ENCODE measurements at places on chromosomes 7 and 10.

DNA sequence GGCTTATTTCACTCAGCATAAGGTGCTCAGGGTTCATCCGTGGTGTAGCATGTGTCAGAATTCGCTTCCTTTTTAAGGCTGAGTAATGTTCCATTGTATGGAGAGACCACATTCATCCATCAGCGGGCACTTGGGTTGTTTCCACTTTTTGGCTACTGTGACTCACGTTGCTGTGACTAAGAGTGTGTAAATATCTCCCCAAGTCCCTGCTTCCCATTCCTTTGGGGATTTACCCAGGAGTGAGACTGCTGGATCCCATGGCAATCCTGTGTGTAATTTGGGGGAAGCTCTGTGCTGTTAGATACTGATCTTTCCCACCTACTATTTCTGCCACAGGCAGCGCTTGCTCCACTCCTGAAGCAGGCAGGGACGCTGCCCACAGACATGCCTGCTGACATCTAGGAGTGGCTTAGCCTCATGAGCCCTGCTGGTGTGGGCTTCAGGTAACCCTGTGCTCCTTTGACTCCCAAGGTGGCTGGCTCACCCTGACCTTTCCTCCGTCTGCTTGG lies 346.0 kb downstream of the FRMD4A start:
- DNase-seq, result no peak

DNA sequence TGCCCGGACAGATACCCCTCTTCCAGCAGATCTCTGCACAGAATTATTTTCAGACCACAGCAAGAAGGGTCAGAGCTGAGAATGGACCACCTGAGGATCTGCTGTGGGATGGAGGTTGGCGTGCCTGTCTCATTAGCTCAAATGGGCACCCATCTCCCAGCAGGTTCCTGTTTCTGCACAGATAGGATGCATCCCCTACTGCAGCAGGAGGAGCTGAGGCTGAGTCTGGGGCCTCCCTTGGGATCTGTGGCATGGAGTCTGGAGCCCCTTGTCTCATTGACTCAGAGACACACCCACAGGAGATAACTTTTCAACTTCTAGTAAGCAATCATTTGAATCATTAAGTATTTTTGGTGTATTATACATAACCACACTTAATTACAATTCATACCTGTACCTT lies 212.7 kb downstream of the ADK start:
- no peak for DNase-seq

GRCh38 chr7:80611353-80611752 lies 27.1 kb upstream of the CD36 start:
- no peak for DNase-seq

DNA sequence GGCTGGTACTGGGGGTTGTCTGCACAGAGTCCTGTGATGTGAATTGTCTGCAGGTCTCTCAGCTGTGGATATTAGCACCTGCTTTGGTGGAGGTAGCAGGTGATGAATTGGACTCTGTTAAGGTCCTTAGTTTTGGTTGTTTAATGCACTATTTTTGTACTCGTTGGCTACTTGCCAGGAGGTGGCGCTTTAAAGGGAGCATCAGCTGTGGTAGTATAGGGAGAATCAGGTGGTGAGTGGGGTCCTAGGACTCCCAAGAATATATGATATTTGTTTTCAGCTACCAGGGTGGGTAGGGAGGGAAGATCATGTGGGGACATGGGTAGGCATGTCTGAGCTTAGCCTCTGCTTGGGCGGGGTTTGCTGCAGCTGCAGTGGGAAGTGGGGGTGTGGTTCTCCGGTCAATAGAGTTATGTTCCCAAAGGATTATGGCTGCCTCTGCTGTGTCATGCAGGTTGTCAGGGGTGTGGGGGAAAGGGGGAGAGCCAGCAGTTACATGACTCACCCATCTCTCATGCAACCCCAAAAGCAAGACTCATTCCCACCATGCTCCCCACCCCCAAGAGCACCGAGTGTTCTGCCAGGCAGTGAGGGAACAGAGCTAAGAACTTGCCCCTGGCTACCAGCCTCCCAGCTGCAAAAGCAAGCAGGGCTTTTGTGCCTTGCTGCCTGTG lies 53.7 kb upstream of the ZNF273 start:
- DNase-seq, result no peak

DNA sequence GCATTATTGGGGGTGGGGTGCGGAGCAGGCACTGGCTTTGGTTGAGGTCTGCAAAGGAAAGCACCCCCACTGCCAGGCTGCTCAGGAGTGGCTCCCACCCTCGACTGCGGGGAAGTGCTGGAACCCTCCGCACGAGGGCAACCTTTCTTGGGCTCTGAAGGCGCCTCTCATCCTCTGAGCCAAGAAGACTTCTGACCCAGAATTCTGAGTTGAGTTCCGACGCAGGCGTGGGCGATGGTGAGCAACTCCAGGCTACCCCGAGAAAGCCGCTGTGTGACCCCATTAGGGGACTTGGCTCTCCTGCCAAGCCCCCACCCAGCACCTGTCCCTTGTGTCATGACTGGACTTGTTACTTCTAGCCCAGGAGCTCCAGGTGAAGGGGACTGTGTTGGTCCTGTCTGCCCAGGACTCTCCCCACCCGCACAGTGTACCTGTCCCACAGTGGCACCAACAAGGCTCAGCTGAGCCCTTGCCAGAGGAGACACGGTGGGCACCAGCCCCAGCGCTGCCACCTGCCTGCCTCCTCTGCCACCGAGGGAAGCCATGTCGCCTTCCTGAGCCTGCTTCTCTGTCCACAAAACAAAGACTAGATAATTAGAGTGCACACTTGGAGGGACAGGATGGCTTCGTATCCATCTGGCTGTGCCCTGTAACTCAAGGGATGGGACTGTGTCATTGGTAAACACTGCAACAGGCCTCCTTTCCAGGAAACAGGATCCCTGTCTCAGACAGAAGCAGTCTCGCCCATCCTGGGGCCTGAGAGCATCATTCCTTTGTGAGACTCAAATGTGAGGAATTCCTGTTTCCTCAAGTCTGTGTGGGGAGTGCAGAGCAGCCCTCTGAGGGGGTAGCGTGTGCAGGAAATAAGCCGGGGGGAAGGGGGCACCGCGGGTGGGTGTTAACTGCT lies 128.8 kb downstream of the LHPP start:
- DNase-seq, result no peak

GRCh38 chr10:70563230-70563629 lies 39.3 kb downstream of the PRF1 start:
- DNase-seq, result no peak

DNA sequence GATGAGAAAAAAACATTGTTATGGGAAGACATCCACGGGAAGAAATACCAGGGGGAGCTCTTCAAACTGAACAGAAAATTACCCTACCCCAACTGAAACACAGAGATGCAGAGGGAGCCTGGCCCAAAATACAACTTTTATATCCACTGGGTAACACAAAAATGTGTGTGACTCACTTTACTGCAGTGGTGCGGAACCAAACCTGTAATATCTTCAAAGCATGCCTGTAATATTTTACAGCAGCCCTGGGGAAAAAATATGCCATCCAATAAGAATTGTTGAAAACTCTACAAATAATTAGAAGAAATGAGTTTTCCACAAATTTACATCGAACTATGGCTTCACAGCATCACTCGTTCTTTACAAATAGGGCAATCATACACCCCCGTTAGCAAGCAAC lies 49.8 kb upstream of the SRRM3 start:
- DNase-seq, result no peak

DNA sequence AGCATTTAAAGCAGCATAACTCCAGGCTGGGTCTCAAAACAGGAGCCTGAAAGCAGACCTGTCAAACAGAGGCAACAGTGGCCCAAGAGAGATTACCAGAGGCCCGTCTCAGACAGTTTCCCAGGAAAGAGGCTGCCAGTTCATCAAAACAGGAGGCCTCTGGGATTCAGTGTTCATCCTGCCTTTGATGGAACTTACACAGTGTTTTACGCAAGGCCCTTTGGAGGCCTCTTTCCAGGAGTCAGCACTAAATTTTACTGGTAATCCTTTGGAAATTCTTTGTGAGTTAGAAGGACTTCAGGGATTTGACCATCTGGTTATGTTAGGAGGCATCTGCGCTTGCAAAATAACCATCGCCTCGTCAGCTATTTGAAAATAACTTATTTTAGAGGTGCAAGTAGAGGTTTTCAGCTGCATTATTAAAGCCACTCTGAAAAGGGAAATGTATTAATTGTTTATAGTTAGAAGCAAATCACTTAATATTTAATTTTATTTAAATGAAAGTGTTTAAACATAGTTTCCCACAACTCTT lies 501.2 kb upstream of the COBL start:
- DNase-seq, result no peak

- no peak for DNase-seq
These were observed 287.4 kb downstream of the EXOC4 start for GRCh38 chr7:133540096-133540860.

- DNase-seq, result no peak
These were observed 24.2 kb upstream of the RASSF4 start for GRCh38 chr10:44935201-44935965.

DNA sequence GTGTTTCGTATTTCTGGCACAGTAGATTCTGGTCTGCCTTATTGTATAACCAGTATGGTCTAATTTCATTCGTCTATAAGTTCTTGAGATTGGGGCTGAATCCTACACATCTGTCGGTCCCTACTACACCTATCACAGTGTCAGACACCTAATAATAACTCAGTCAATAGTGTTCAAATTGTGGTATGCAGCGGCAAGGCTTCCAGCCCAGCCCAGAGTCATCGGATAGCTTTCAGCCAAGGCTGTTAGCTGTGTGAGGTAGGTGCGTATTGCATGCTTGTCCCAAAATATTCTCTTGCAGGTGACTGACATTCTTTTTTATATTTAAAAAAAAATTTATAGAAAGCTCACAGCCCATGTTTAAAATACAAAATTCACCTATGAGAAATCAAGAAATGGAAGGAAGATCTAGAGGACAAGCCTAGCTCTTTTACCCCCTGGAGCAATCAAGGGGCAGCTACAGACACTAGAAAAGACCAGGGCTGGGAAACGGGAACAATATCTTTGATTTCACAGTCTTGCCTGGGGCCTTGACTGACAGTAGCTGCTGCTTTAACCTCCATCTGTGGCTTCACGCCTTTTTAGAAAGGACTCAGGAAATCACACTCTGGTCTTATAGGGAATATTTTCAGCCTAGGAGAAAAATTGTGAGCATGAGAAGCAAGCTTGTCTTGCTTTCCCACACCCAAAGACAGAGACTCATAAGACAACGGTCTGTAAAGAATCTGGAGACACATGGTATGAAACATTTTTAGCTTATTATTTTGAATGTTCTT lies 9.5 kb upstream of the ASB4 start:
- no peak for DNase-seq

DNA sequence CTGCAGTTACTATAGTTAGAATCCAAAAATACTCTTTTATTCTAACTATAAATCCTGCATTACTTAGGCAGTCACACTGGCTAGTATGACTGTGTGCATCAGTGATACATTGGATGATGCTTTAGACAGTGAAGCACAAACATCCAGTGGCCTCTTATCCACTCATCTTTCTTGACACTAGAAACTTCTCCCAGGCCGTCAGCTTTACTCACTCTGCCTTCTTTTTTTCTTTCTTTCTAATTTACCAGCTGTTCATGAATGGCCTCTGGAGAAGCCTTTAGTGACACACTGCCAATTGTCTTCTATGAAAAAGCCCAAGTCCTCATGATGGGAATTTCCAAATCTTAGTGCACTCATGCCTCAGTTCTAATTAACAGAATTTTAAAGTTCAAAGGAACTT lies 26.2 kb upstream of the C10orf90 start:
- DNase-seq, result no peak

DNA sequence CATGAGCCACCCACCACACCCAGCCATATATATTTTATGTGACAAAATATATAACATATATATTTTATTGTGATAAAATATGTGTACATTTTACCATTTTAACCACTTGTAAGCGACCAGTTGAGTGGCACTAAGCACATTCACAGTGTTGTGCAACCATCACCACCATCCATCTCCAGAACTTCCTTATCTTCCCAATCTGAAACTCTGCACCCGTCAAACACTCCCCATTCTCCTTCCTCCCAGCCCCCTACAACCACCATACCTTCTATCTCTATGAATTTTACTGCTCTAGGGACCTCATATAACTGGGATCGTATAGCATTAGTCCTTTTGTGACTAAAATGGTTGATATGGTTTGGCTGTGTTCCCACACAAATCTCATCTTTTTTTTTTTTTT lies 20.8 kb upstream of the CYTH3 start:
- no peak for DNase-seq

GRCh38 chr7:90931986-90932916 lies 332.0 kb upstream of the FZD1 start:
- no peak for DNase-seq

DNA sequence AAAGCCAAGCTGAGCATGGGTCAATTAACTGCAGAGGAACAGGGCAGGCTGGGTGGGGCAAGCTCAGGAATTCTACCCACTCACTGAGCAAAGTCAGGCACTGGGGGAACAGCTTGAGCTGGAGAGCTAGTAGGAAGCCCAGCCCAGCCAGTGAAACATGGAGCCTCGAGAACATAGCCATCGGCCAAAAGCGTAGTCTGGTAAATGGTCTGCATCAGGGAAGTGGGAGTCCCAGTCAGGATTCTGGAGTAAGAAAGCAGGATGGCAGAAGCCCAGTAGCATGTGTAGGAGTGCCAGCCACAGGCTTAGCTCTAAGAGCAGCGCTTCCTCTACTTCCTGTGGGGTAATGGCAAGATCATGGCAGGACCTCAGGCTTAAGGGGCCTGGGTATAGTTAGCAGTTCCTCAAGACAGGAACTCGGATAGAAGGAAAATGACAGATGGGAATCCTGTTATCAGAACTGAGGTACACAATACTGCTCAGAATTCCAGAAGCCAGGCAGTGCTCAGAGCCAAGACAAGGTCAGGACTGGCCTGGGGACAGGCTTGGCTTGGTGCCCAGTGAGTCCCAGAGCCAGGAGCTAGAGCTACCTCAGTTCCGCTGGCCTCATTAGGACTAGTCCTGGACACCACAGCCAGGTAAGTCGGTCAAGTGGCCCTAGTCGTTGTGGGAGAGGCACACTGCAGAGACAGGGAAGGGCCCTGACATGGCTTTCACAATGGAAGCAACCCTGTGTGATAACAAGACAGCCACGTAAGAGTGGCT lies 65.4 kb upstream of the MXI1 start:
- no peak for DNase-seq

DNA sequence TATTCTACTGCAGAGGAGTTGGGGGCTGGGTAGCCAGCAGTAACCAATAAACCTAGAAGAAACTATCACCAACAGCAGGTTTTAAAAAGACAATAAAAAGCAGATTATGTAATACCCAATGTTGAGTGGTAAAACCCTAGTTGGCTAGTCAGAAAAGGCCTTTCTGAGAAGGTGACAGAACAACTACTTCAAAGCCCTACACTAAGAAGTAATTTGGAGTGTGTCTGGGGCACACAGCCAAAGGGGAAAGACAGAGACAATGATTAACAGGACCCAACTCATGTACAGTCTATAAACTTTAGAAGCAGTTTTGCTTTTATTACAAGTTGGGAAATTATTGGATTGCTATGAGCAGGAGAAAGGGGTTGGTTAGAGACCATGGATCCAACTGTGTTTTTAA lies 77.2 kb upstream of the TMEM106B start:
- DNase-seq, result no peak

DNA sequence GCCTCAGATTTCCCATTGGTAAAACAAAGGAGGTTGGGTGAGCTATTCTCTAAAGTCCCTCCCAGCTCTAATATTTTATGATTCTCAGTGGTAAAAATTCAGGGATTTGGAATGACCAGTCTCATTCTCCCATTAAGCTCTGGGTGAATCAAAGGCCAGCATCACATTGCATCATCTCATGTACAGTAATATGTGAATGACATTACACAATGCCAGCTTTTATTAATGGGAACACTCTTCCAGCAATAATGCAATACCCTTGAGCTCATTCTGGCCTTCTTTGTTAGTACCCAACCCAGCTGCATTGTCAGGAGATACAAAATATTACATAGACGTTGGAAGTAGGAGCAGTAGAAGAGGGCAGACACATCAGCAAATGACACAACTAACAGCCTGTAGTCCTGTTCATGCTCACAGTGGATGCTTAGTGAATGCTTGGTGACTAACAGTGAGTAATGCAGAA lies 100.0 kb upstream of the EGR2 start:
- no peak for DNase-seq
